ENCODE measurements at places on chromosomes 6 and 20.

- H3K27me3 ChIP-seq: no peaks in the 10 kb centered on the region
- H3K27ac ChIP-seq: no peak overlapping the region
- H3K36me3 ChIP-seq: no peaks in the 10 kb centered on the region
- no peak for DNase-seq
Measured at GRCh38 chr6:105892577-105893262, 193.4 kb upstream of the PRDM1 start.

GRCh38 chr6:107154131-107154800 lies 39.0 kb upstream of the BEND3 start:
- H3K27me3 ChIP-seq: no peaks in the 10 kb centered on the region
- H3K4me3 ChIP-seq: no peak overlapping the region
- no peaks in the 10 kb centered on the region for H3K4me1 ChIP-seq
- no peaks in the 10 kb centered on the region for H3K36me3 ChIP-seq

DNA sequence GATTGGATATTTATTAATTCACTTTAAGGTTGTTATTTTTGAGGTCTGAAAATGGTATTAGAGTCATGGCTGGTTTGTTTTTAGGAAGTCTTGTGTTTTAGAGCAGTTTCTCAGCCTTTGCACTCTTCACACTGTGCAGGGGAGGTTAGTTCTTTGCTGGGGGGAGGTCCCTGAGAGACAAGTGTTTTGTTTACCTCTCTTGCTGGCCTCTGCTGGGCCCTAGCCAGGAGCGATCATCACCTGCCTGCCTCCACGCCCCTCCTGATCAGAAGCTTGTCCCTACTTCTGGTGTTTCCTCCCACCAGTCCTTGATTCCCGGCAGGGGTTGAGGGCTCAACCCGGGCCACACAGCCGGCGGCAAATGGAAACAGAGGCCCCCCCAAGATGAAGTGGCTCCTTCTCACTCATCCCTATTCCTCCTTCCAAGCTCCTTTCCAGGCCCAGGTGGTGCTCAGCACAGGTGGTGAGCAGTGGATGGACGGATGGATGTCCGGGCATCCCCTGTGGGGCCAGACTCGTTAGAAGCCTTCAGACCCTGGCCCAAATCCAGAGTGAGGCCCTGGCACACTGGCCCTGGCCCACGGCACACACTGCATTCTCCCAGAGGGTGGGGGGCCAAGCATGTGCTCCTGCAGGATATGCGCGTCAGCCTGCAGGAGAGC lies 51.3 kb downstream of the GRM4 start:
- H3K27ac ChIP-seq: no peak overlapping the region
- H3K27me3 ChIP-seq: peaks cover 12% of the 10 kb centered on the region
- DNase-seq: no peak
- no peak overlapping the region for H3K4me3 ChIP-seq
- no peaks in the 10 kb centered on the region for H3K4me1 ChIP-seq

GRCh38 chr6:54415517-54415916 lies 107.3 kb downstream of the TINAG start:
- H3K27ac ChIP-seq: no peak overlapping the region
- DNase-seq: no peak
- no peaks in the 10 kb centered on the region for H3K27me3 ChIP-seq
- no peaks in the 10 kb centered on the region for H3K36me3 ChIP-seq
- H3K4me1 ChIP-seq: peaks cover 4% of the 10 kb centered on the region
- no peak overlapping the region for H3K4me3 ChIP-seq

DNA sequence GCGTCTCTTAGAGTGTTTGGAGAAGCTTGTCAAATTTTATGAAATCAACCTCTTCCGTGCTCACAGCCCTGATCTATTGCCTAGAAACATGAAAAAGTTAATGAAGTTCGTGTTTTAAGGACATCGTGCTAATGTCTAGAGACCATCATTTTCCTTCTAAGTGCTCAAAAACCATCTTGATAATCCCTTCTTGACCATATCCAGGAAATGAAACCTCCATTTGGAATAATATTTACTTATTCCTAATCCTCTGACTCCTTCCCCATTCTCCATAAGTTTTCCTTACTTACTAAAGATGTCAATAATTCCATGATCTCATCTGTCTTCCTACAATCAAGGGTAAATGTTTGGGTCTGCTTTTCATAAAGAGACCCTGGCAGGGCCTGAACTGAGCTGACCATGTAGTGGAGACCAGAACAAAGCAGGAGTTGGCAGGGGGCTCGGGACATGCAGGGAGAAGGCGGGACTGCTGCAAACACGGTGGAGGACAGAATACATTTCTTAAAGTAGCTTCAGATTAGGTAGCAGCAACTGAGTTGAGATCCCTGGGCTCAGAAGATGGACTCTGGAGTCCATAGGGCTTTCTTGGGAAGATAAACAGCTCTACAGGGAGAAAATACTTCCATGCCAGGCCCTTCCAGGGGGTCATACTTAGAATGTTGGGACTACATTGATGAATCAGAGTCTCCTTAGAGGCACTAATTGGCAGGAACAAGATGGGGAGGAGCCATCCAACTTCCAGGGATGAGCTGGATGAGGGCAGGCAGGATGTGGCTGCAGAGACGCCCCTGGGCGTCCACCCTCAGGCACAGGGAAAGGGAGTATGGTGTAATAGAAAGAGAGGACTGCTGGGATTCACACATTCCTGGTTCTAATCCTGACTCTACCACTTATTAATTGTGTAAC lies 100.7 kb downstream of the RIN2 start:
- no peak for DNase-seq
- H3K27ac ChIP-seq: no peak overlapping the region
- no peaks in the 10 kb centered on the region for H3K27me3 ChIP-seq
- no peak overlapping the region for H3K4me3 ChIP-seq

- no peaks in the 10 kb centered on the region for H3K36me3 ChIP-seq
- H3K27me3 ChIP-seq: no peaks in the 10 kb centered on the region
- no peak overlapping the region for H3K27ac ChIP-seq
- no peak overlapping the region for H3K4me3 ChIP-seq
- peaks cover 4% of the 10 kb centered on the region for H3K4me1 ChIP-seq
Measured at GRCh38 chr6:113530769-113531168, 326.4 kb upstream of the MARCKS start.

- peak; percentile 43 for DNase-seq
- peaks cover 5% of the 10 kb centered on the region for H3K27me3 ChIP-seq
- no peaks in the 10 kb centered on the region for H3K36me3 ChIP-seq
Measured at GRCh38 chr20:25867776-25868649, 171.4 kb upstream of the ZNF337 start.

DNA sequence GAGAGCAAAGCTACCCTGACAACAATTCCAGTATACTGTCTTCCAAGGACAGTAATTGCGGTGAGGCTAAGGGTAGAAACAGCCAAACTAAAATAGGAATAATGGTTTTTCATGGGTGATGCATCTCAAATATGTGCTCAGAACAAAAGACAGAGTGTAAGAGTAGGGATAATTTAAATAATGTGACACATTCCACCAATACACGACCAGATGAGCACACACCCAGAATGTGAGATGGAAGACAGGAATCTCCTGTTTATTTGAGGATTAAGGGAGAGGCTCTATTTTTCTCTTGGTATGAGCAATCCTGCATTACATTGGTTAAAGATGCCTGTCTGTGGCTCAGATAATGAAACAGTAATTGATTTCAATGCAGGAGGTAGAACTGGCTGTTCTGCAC lies 292.9 kb upstream of the ZFP64 start:
- peak; percentile 90 for DNase-seq
- H3K36me3 ChIP-seq: no peaks in the 10 kb centered on the region
- no peak overlapping the region for H3K4me3 ChIP-seq

- DNase-seq: no peak
- H3K36me3 ChIP-seq: peaks cover 33% of the 10 kb centered on the region
- no peak overlapping the region for H3K4me3 ChIP-seq
- no peaks in the 10 kb centered on the region for H3K27me3 ChIP-seq
- H3K4me1 ChIP-seq: peaks cover 23% of the 10 kb centered on the region
Measured at GRCh38 chr6:33676416-33677142, 34.9 kb downstream of the UQCC2 start.

GRCh38 chr20:57148263-57148662 lies 118.2 kb downstream of the BMP7 start:
- no peak overlapping the region for H3K4me3 ChIP-seq
- H3K36me3 ChIP-seq: no peaks in the 10 kb centered on the region
- no peaks in the 10 kb centered on the region for H3K4me1 ChIP-seq
- DNase-seq: no peak

DNA sequence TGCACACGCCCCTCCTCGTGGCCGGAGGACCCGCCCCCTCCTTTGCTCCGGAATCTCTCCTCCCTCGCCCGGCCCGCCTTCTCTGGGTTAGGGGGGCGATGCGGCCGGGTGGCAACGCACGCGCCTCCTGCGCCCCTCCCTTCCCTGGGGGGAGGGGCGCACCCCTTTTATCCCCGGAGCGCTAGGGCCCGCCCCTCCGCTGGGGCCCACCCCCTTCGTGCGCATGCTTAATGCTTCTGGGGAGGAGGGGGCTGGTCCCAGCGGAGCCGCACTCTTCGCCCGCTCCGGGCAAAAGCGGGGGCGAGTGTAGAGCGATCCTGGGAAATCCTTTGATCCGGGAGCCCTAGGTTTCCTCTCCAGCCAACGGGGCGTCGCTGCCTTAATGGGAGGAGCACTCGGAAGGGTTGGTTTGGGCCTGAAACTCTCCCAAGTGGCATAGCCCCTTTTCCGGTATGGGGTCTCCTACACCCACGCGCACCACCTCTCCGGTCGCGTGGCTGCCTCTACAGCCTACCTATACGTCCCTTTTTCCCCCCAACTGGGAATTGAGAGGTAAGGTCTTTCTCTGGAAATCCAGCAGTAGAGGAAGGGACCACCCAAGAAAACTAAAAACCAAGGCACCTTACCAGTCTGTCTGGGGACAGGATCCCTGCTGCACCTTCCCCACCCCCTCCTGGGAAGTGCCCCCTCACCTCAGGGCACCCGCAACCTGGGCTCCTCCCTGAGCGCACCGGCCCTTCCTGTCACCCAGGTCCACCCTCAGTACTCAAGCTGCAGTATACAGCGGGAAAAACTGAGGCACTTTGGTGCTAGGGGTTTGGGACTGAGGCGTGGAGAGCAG lies 2.1 kb downstream of the SOX12 start:
- H3K27ac ChIP-seq: peak overlapping the region; percentile 66
- DNase-seq: peak; percentile 93
- peak overlapping the region; percentile 96 for H3K4me3 ChIP-seq
- H3K36me3 ChIP-seq: peaks cover 4% of the 10 kb centered on the region
- H3K4me1 ChIP-seq: peaks cover 10% of the 10 kb centered on the region

GRCh38 chr6:136539967-136540652 lies 10.1 kb downstream of the MAP7 start:
- no peak overlapping the region for H3K4me3 ChIP-seq
- H3K27ac ChIP-seq: no peak overlapping the region
- H3K36me3 ChIP-seq: no peaks in the 10 kb centered on the region
- no peaks in the 10 kb centered on the region for H3K4me1 ChIP-seq
- H3K27me3 ChIP-seq: no peaks in the 10 kb centered on the region
- DNase-seq: no peak

DNA sequence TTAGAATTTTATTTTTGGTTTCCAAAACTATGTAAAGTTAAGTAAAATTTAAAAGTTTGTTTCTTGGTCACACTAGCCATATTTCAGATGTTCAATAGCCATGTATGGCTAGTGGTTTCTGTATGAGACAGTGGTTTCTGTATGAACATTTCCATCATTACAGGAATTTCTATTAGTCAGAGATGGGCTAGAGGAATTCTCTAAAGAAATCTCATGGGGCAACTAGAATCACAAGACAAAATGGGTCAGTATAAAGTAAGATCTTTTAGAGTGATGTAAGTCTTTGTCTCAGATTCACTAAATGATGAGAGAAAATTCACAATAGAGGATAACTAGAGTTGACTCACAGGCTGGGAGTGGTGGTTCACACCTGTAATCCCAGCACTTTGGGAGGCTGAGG lies 149.0 kb downstream of the FUT9 start:
- no peak overlapping the region for H3K27ac ChIP-seq
- no peaks in the 10 kb centered on the region for H3K36me3 ChIP-seq
- no peaks in the 10 kb centered on the region for H3K27me3 ChIP-seq
- no peaks in the 10 kb centered on the region for H3K4me1 ChIP-seq
- H3K4me3 ChIP-seq: no peak overlapping the region

DNA sequence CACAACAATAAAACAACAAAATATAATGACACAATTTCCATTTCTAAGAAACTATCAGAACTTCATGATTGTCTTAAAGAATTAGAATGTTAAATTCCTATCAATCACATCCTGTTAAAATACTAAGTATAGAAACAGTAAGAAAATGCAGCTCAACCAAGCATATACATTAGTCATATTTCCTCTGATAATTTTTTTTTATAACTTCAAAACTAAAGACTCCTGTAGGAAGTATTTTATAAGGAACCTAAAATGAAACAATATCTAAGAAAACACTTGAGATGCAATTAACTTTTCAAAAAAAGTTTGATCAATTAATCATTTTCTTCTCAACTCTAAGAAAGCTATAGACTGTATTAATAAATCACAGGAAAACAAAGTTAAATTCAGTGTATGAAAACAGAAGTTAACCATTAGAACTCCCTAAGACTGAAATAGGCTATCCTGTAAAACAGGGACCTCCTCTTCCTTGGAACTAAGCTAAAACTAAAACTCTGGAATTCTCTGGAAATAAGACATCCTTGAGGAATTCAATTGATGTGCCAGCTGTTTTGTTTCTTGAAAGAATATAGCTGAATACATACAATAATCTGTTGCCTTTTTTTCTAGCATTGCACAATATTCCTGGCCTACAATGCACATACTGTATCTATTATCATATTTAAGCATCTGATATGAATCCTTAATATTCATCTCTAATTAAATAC lies 19.8 kb downstream of the FKBP5 start:
- H3K27ac ChIP-seq: peak overlapping the region; percentile 48
- peak overlapping the region; percentile 37 for H3K4me3 ChIP-seq
- no peaks in the 10 kb centered on the region for H3K27me3 ChIP-seq
- DNase-seq: peak; percentile 65
- no peaks in the 10 kb centered on the region for H3K36me3 ChIP-seq

- H3K27me3 ChIP-seq: no peaks in the 10 kb centered on the region
- peak; percentile 91 for DNase-seq
- H3K27ac ChIP-seq: no peak overlapping the region
- H3K4me1 ChIP-seq: no peaks in the 10 kb centered on the region
- no peaks in the 10 kb centered on the region for H3K36me3 ChIP-seq
Measured at GRCh38 chr6:42520786-42521607, 42.8 kb upstream of the UBR2 start.

DNA sequence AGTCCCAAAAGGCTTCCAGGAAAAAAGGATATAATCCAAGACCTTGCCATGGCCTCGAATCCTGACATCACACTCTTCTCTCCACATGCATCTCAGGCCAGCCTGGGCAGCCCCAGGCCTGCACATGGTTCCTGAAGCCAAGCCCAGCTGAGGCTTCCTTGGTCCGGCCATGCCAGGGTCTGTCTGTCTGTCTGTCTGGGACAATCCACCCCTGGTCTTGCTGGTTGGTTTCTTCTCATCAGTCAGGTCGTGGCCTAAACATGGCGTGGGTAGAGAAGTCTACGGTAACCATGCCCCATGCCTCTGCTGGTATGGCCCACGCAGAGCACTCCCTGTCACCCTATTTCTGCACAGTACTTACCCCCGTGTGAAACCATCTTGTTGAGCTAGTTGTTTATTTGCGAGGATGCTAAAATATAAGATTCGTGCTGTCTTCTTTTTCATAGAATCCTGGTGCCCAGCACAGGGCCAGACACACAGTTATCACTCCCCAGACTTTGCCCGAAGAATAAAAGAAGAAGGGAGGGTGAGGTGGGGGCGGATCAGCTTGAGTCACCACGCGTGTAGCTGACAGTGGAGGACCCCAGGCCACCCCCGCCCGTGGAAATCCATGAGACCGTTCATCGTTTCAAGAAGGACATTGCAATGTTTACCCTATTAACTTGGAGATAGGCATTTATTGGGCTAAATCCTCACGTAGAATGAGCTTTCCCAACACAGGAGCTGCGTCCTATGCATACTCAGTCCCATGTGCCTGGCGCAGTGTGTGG lies 107.2 kb downstream of the RNASET2 start:
- H3K27ac ChIP-seq: no peak overlapping the region
- H3K27me3 ChIP-seq: no peaks in the 10 kb centered on the region
- H3K36me3 ChIP-seq: no peaks in the 10 kb centered on the region
- DNase-seq: no peak
- no peak overlapping the region for H3K4me3 ChIP-seq
- H3K4me1 ChIP-seq: no peaks in the 10 kb centered on the region
